ENCODE measurements at places on chromosomes 3 and 15. TPM values are rescaled to one million over a fixed set of nuclear protein-coding genes. Genes with fewer than 3 reads are reported as not detected.

The TXNRD3 gene
- total RNA-seq: 22.5 TPM

GRCh38 chr3:197464794-197465193 lies 91.0 kb downstream of the BDH1 start:
- peak; percentile 31 for DNase-seq

- DNase-seq: no peak
Observed at GRCh38 chr15:40292246-40292645, 9.4 kb upstream of the ANKRD63 start.

The LHFPL4 gene
- not detected for total RNA-seq

GRCh38 chr3:50189274-50189673 lies 2.1 kb upstream of the GNAT1 start:
- peak; percentile 77 for DNase-seq

The PLAAT1 gene
- total RNA-seq: not detected

DNA sequence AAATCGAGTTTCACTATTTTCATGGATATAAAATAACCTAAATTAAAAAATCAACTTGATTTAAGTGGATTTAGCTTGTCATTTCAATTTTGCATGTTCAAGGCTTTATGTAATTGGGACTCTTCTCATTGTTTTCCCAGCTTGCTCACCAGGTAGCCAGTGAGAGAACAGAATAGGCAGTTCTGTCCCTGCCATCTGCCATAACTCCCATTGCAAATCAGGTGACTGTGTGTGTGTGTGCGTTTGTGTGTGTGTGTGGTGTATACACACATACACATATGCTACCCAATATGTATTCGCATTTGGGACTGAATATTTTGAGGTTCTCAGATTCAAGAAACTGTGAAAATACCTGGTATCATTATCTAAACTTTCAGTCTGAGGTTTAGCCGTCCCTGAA lies 1069.8 kb downstream of the IGSF11 start:
- no peak for DNase-seq

- DNase-seq: no peak
Observed at GRCh38 chr3:66582721-66583423, 82.0 kb upstream of the LRIG1 start.

DNA sequence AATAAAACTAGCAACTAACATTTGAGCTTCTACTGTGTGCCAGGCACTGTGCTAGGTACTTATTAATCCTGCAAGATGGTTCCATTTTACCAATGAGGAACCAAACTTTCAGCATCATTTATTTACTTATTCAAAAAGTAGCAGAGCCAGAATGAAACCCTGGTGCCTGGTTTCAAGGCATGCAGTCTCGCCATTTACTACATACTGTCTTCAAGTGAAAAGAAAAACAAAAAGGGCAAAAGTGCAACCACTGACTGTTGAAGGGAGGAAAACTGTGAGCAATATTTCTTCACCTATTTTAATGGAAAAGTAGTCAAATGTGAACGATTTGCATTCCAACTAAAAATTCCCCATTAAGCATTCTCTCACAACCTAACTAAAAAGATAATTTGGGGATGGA lies 8.7 kb downstream of the DCUN1D1 start:
- no peak for DNase-seq

- DNase-seq: no peak
Observed at GRCh38 chr15:28191832-28192231, 92.7 kb upstream of the OCA2 start.

- peak; percentile 69 for DNase-seq
Observed at GRCh38 chr3:141308588-141309218, 59.6 kb upstream of the ZBTB38 start.

The MAP3K13 gene
- 65.5 TPM for total RNA-seq

- DNase-seq: no peak
Observed at GRCh38 chr15:98657721-98658120, 9.4 kb downstream of the IGF1R start.

DNA sequence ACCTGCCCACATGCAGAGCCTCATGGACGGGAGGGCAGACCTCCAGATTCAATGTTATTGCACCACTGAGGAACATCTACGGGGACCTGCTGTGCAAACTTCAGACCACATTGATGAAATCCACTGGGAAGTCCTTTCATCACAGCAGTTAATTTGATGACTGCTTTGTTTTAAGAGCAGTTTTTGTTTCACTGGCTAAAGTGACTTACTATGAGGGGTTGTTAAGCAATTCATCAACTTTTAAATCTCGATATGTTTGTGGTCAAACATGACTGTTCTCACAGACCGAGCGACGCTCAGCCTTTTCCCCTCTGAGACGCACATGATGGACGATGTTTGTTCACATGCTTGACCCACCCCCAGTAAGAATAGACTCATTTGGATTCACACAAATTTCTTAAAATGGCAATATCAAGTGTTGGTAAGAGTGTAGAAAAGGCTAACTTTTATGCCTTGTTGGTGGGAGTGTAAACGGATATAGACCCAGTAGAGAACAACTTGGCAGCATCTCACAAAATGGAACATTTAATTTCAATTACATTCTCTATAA lies 35.9 kb upstream of the IREB2 start:
- no peak for DNase-seq

DNA sequence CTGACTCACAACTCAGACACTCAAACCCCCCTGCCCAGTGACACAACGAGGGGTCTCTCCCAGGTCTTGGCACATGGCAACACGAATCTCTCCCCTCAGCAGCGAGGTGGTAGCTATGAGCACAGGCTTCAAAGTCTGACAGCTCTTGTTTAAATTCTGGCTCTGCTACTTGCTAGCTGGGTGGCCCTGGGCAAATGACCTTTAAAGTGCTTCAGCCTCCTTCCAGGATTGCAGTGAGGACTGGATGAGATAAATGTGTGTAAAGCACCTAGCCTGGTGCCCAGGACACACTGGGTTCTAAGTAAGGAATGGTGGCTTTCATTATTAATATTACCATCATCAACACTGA lies 23.2 kb upstream of the ANPEP start:
- DNase-seq: no peak

GRCh38 chr3:98954242-98954641 lies 52.7 kb upstream of the DCBLD2 start:
- no peak for DNase-seq

GRCh38 chr3:166499636-166500035 lies 662.4 kb upstream of the BCHE start:
- DNase-seq: no peak

Measured in PC-9 (cell line).